ENCODE measurements at places on chromosomes 16 and 17. TPM values are rescaled to one million over a fixed set of nuclear protein-coding genes. Genes with fewer than 3 reads are reported as not detected.

DNA sequence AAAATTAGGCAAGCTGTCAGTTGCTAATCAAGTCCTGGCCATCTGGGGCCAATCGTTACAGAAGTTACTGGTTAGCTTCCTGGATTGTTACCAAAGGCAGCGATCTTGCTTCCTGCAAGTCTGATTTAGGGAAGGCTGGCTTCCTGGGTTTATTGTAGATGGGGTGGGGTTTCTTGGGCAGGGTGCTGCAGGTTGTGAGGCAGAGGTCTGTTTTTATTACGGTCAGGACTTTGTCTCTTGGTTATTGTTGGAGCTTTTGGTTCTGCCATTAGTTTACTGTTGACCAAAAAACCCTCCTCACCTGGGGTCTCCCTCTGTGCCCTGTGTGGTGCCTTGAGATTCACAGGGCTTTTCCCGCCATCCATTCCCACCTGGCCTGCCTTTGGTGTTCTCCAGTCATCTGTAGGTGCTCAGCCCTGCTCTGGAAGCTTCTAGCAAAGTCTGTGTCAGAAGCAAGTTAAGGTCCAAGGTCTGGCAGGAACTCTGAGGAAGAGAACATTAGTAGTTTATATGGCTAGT lies 36.9 kb downstream of the SLC47A1 start:
- H3K4me3 ChIP-seq = no peak overlapping the region
- no peaks in the 10 kb centered on the region for H3K27me3 ChIP-seq
- no peak overlapping the region for H3K27ac ChIP-seq
- H3K36me3 ChIP-seq = no peaks in the 10 kb centered on the region
- peaks cover 1% of the 10 kb centered on the region for H3K4me1 ChIP-seq
- no peak for DNase-seq

DNA sequence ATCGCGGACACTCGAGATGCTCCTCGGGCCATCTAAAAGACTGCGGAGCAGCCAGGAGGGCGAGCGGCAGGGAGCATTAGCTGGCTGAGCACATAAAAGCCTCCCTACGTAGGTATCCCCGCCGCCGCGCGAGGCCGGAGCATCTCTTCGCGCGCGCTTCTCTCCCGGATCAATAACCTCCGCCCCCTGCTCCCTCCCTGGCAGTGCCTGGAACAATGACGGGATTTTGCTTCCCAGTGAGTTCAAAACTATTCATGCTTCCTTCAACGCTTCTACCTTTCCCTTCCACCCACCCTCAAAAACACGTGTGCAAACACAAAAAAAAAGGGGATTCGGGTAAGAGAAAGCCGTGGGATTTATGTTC lies 984 bp downstream of the CENPV start:
- peak overlapping the region; percentile 91 for H3K27ac ChIP-seq
- peaks cover 15% of the 10 kb centered on the region for H3K4me1 ChIP-seq
- peak; percentile 48 for DNase-seq
- H3K4me3 ChIP-seq = peak overlapping the region; percentile 90

- peaks cover 26% of the 10 kb centered on the region for H3K27me3 ChIP-seq
- H3K4me1 ChIP-seq = peaks cover 5% of the 10 kb centered on the region
- no peaks in the 10 kb centered on the region for H3K36me3 ChIP-seq
- H3K4me3 ChIP-seq = no peak overlapping the region
These were observed 174.4 kb downstream of the CPPED1 start for GRCh38 chr16:12629271-12629670.

DNA sequence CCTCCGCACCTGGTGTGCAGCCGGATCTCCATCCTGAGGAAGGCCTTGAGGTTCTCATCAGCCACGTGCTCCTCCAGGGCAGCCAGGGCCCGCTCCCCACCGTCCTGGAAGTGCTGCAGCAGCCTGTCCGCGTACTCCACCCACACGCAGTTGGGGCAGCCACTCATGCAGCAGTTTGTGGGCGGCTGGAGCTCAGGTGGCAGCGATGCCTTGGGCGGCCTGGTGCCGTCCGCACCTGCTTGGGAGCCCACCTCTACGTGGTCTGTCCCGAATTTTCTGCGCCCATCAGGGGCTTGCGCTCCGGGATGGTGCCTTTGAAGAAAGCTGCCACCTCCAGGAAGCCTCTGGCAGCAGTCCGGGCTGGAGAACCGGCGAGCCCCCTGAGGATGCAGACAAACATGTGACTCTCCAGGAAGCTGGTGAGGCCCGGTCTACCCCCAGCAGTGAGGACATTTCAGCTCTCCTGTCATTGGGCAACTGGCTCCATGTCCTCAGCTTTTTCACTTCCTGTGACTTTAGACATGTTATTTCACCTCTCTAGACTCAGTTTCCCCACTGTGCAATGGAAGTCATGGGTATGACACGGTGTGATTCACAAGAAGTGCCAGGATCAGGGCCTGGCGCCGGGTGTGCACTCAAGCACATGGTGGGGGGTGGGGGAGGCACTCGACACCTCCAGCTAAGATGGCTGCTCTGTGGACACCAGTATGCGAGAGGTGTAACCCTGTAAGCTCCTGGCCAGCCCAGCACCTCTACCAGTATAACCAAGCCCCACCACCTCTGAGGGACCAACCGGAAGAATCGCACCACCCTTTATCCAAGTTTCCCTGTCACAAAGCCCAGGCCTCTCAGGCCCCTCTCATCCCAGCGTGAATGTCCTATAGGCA lies 957 bp downstream of the OXLD1 start:
- H3K27me3 ChIP-seq = no peaks in the 10 kb centered on the region
- no peak for DNase-seq
- H3K36me3 ChIP-seq = peaks cover 8% of the 10 kb centered on the region
- peaks cover 22% of the 10 kb centered on the region for H3K4me1 ChIP-seq
- H3K27ac ChIP-seq = peak overlapping the region; percentile 98

DNA sequence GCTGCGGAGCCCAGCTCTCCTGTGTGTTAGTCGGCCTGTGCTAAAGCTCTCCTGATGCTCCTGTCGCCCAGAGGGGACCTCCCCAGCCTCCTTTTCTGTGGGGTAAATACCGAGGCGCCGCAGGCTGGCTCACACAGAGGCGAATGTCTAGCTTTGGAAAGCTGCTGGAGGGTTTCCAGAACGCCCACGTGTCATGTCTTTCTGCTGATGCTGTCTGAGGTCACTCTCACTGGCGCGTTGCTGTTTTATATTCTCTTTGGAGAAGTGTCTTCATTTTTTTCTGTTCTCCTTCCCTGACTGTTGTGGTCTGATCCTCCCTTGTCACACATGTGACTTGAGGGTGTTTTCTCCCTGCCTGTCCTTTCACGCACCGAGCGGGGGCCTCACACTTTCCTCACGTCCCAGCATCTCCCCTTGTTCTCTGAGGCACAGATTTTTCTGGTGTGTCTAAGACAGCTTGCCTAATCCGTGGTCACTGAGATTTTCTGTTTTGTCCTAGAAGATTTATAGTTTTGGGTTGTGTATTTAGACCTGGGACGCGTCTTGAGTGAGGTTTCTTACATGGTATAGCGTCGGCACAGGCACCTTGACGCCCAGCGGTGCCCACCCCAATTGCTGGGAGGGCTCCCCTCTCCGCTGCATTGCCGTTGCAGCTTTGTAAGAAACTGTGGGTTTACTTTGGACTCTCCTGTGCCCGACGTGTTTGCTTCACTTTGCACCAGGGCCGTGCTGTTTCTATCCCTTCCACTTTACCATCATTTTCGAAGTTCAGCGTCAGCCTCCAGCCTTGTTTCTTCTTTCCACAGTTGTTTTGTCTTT lies 92.1 kb upstream of the ZNF750 start:
- H3K4me1 ChIP-seq = no peaks in the 10 kb centered on the region
- peaks cover 41% of the 10 kb centered on the region for H3K36me3 ChIP-seq
- no peak overlapping the region for H3K4me3 ChIP-seq
- H3K27me3 ChIP-seq = no peaks in the 10 kb centered on the region

- peak within 1 kb of the TSS; percentile 80 for H3K4me3 ChIP-seq
- H3K27me3 ChIP-seq = peaks cover 4% of the 10 kb centered on the region
- H3K27ac ChIP-seq = peak within 1 kb of the TSS; percentile 92
- no peaks in the 10 kb centered on the region for H3K36me3 ChIP-seq
- DNase-seq = peak; percentile 78
These were observed at the start of gene GPRC5C for GRCh38 chr17:74431568-74432423. TSS of gene GPRC5C (plus strand) at chr17:74432088. CDS start at chr17:74439777, 7,689 bp downstream.

DNA sequence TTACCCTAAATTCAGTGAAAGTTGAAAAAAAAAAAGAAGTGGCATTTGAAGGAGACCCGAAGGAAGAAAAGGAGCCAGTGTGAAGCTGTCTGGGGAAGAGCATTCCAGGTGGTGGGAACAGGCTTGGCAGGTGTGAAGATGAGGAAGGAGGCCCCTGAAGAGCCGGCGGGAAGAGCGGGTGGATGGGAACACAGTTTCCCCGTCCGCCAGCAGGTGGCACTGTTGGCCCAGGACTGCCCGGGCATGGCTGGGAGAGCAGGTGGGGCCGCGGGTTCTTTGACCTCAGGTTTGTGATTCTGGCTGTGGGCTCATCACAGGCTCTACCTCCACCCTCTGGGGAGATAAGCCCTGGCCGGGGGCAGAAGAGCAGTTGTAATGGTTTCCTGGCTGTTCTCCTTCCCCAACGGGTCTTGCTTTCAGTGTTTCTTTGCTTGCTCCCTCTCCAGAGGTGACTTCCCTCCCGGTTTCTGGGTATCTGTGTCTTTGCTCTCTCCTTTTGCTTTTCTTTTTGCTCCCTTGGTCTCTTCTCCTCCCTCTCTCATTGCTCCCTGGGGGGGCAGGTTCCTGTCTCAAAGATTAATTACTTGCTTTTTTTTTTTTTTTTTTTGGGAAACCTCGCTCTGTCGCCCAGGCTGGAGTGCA lies 32.3 kb downstream of the RAP1GAP2 start:
- no peak overlapping the region for H3K27ac ChIP-seq
- H3K27me3 ChIP-seq = peaks cover 7% of the 10 kb centered on the region
- DNase-seq = peak; percentile 56
- no peaks in the 10 kb centered on the region for H3K36me3 ChIP-seq
- H3K4me3 ChIP-seq = no peak overlapping the region

GRCh38 chr16:88010343-88010967 lies 59.2 kb downstream of the BANP start:
- no peak for DNase-seq
- no peak overlapping the region for H3K4me3 ChIP-seq
- no peaks in the 10 kb centered on the region for H3K27me3 ChIP-seq
- peaks cover 2% of the 10 kb centered on the region for H3K4me1 ChIP-seq

DNA sequence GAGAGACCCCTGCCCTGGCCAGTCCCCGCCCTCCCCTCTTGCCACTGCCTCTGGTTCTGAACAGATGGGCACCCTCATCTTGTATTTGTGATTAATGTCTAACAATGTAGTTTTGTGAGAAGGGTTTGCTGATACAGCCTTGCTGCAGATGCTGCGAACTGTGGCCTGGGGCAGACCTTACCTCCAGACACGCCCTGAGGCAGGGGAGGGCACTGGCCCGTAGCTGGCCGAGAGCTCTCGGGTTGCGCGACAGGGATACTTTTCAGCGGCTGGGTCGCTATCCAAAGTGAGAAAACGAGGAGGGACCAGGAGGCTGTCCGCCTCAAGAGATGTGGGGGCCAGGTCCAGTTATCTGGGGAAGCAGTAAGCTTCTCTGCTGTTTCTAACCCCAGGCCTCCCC lies 21.9 kb downstream of the STH start:
- no peak overlapping the region for H3K4me3 ChIP-seq
- no peaks in the 10 kb centered on the region for H3K4me1 ChIP-seq
- no peak overlapping the region for H3K27ac ChIP-seq
- no peak for DNase-seq

GRCh38 chr16:23832882-23833281 lies 2.9 kb upstream of the PRKCB start:
- H3K4me1 ChIP-seq = peaks cover 10% of the 10 kb centered on the region
- no peak for DNase-seq
- no peaks in the 10 kb centered on the region for H3K36me3 ChIP-seq
- H3K27ac ChIP-seq = no peak overlapping the region
- H3K27me3 ChIP-seq = peaks cover 75% of the 10 kb centered on the region
- no peak overlapping the region for H3K4me3 ChIP-seq

- peaks cover 6% of the 10 kb centered on the region for H3K4me1 ChIP-seq
- no peak overlapping the region for H3K27ac ChIP-seq
- H3K4me3 ChIP-seq = no peak overlapping the region
- DNase-seq = no peak
- H3K36me3 ChIP-seq = peaks cover 22% of the 10 kb centered on the region
These were observed 21.6 kb upstream of the QRICH2 start for GRCh38 chr17:76329664-76330063.

- H3K27me3 ChIP-seq = peaks cover 2% of the 10 kb centered on the region
- H3K4me3 ChIP-seq = no peak overlapping the region
- no peak for DNase-seq
- H3K27ac ChIP-seq = peak overlapping the region; percentile 17
- peaks cover 9% of the 10 kb centered on the region for H3K4me1 ChIP-seq
These were observed 81.4 kb downstream of the XYLT1 start for GRCh38 chr16:17389384-17389783.

DNA sequence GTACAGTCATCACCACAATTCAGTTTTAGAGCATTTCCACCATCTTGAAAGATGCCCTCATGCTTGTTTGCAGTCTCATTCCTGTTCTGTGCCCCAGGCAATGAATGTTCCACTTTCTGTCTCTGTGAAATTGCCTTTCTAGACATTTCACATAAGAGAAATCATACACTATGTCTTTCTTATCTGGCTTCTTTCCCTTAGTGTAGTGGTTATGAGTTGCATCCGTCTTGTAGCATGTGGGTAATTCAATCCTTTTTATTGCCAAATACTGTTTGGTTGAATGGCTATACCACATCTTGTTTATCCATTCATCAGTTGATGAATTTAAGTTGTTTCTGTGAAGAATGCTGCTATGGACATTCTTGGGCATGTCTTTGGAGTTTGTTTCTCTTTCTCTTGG lies 132.5 kb upstream of the PLCG2 start:
- DNase-seq = no peak
- H3K4me1 ChIP-seq = peaks cover 32% of the 10 kb centered on the region
- no peaks in the 10 kb centered on the region for H3K27me3 ChIP-seq
- H3K36me3 ChIP-seq = no peaks in the 10 kb centered on the region
- H3K27ac ChIP-seq = peak overlapping the region; percentile 62
- no peak overlapping the region for H3K4me3 ChIP-seq

DNA sequence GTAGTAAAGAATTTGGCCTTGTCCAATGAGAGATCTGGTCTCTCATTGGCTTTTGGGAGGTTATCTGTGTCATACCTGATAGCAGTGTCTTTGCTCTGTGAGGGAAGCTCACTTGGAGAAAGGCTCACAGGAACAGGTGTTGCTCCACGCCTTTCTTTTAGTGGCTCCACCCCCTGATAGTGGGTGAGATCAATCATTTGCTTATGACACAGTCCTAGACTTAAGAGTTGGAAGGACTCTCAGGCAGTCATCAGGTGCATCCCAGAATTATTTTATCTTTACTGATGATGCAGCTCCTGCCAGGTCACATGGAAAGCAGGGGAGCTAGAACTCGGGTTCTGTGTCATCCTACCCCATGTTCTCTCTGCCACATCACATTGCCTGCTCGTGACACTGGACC lies 59.3 kb downstream of the CENPV start:
- H3K36me3 ChIP-seq = peaks cover 6% of the 10 kb centered on the region
- H3K4me1 ChIP-seq = peaks cover 6% of the 10 kb centered on the region
- no peak overlapping the region for H3K4me3 ChIP-seq
- H3K27me3 ChIP-seq = no peaks in the 10 kb centered on the region
- no peak overlapping the region for H3K27ac ChIP-seq
- DNase-seq = no peak

- peaks cover 7% of the 10 kb centered on the region for H3K27me3 ChIP-seq
- H3K4me1 ChIP-seq = peaks cover 13% of the 10 kb centered on the region
- no peak for DNase-seq
- no peak overlapping the region for H3K4me3 ChIP-seq
These were observed 84.8 kb downstream of the IRF8 start for GRCh38 chr16:85983606-85984230.

Gene FN3K
- total RNA-seq = 33.3 TPM

Gene ZNF469
- total RNA-seq = 27.9 TPM
